ENCODE measurements at places on chromosomes 7 and 10.

DNA sequence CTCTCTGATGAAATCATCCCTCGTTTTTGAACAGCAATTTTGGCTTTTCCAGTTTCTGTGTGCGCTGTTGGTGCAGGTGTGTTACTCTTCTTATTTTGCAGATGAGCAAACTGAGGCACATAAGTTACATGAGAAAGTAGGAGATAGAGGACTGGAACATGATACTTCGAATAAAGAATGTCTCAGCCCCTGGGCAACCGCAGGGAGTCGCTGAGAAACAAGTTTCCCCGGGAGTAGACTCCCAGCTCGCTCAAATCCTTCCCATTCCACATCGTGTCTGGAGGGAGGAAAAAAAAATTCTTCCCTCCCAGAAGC lies 18.0 kb downstream of the MXI1 start:
- no peak for DNase-seq

DNA sequence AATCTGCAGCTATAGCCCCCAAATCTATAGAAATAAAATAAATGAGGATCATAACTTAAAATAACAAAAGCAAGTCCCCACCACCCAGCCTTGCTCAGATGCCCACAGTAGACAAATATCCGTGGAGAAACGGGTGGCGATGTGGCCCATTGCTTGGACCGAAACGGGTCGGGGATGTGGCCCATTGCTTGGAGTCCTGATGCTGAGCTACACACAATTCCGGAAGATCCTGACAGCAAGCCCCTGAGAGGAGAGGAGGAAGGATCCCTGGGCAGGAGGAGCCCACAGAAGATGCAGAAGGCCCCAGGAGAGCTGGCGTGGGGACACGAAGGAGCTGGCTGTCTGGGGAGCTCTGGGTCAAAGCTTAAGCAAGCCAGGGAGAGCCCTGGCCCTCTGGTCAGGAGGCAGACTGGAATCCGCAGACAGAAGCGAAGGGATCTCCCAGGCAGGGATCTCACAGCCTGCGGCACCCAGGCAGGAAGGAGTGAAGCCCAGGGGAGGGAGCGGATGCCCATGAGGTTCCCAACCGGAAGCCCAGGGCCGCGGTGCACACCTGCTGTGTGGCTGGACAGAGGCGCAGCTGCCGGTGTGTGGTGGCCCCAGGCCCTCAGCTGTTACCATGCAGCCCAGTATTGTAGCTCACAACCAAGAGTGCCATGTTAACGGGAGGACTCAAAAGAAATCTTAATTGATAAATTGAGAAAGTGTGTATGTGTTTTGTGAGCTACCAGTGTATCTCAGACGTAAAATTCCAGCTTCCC lies 138.8 kb downstream of the ADARB2 start:
- DNase-seq, result no peak

GRCh38 chr7:110801502-110801901 lies 289.4 kb upstream of the LRRN3 start:
- no peak for DNase-seq

- DNase-seq, result no peak
Measured at GRCh38 chr10:103657061-103657591, 163.6 kb downstream of the NEURL1 start.

DNA sequence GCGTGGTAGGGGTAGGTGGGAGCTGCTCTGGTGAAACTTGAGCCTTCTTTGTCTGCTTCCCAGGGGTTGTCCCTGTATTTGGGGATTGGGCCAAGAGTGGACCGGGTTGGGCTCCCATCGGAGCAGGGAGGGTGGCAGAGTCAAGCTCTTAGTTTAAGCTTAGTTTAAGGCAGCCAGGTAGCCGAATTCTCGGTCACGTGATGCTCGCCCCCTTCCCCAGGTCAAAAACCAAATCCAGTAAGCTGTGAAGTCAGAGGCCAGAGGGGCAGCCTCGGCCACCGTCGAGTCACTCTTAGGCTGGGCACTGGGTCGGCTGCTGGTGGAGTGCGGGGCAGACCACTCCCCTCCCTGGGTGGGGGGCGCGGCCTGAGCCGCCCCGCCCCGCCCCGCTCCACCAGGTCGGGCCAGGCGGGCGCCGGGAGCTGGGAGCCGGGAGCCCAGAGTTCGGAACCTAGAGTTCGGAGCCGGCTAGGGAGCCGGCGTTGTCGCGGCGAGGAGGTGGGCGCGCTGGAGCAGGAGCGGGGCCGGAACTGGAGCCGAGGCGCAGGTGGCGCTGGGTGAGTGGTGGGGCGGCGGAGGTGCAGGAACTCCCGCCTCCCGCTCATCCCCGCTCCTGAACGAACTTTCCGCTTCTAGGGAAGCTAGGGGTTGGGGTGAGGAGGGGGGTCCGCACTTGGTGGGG lies 2.8 kb upstream of the LZTS2 start:
- no peak for DNase-seq

- no peak for DNase-seq
Measured at GRCh38 chr10:130739757-130740145, 571.8 kb downstream of the TCERG1L start.

- DNase-seq, result no peak
Measured at GRCh38 chr7:94565247-94565894, 55.8 kb downstream of the CASD1 start.

GRCh38 chr10:129932182-129932581 lies 31.9 kb downstream of the EBF3 start:
- DNase-seq, result no peak

DNA sequence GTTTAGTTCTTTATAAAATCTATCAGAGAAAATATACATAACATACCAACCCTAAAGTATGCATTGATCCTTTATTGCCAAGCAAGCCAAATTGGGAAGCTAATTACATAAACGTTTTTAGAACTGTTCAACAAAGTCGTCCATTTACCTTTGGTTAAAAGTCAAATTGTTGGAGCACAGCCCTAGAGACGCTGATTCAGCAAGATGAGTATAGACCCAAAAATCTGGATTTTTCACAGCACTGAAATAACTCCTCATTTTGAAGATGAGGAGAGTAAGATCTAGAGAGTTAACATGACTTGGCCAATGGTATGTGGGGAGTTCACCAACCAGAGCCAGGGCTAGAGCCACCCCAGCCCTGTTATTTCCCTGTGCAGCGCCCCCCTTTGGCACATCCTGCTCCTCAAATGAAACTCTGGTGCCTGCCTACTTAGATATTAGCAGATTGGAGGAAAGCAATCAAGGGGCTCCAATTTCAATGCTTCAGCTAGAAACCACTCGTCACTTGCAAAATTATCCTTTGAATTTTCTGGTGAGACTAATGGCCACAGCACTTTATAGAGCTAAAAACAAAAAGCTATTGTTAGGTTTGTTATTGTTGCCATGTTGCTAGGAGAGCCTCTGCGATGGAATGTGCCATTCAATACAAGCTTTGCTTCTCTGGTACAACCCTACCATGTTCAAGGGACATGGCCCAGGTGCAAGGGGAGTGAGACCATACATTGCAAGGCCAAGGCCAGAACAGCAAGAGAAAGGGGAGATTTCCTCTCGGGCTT lies 132.6 kb upstream of the ZEB1 start:
- DNase-seq, result no peak

DNA sequence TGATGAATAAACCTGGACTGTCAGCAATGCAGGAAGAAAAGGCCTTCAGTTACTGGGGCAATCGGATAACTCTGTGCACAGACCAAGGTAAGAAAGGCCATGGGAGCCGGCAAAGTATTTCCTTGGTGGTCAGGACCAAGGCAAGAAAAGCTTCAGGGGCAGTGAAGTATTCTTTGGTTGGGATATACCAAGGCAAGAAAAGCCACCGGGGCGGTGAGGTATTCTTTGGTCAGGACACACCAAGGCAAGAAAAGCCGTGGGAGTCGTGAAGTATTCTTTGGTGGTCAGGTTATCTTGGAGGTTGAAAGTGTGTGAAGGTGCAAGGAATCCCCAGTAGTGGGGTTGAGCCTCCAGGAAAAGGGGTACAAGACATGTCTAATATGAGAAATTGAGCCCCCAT lies 295.0 kb upstream of the GALNT17 start:
- no peak for DNase-seq

- DNase-seq, result no peak
Measured at GRCh38 chr7:46725136-46725535, 804.1 kb upstream of the IGFBP3 start.

DNA sequence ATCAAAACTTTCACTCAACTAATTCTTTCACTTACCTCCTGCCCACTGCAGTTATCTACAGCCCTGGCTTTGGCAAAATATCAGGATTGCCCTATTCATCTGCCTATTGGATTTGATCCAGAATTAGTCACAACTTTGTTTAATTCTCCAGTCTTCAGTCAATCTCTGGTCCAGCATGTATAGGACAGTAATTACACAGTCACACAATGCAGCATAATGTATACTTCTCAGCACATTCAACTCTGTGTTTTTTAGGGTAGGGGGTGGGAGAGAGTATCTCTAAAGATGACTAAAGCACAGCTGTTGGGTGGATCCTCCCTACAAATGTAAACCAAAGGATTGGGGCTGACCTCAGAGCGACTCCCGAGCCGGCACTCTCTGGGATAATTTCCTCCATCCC lies 17.7 kb upstream of the NRP1 start:
- DNase-seq, result peak; percentile 70

DNA sequence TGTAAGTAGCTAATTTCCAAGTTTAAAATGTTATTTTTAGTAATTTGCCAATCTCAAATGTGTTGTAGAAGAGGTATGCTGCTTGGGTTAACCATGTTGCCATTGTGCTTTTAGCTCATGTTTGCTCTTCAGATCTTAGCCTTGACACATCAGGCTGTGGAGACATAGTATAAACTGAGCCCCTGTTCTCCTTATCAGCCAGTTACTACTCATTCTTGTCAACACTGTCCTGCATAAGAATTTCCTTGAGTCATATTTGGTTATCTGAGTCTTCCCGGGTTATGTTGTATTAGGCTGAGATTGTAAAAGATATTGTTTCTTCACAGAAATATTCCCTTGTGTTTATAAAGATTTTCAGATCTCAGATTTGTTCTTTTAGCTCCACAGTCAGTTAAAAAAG lies 4.1 kb downstream of the SSBP1 start:
- no peak for DNase-seq

GRCh38 chr7:2202901-2203765 lies 29.6 kb downstream of the MAD1L1 start:
- DNase-seq, result peak; percentile 17

GRCh38 chr10:107163076-107163855 lies 1.2 kb downstream of the SORCS1 start:
- DNase-seq, result no peak

GRCh38 chr10:49594594-49594993 lies 15.5 kb upstream of the SLC18A3 start:
- peak; percentile 51 for DNase-seq

DNA sequence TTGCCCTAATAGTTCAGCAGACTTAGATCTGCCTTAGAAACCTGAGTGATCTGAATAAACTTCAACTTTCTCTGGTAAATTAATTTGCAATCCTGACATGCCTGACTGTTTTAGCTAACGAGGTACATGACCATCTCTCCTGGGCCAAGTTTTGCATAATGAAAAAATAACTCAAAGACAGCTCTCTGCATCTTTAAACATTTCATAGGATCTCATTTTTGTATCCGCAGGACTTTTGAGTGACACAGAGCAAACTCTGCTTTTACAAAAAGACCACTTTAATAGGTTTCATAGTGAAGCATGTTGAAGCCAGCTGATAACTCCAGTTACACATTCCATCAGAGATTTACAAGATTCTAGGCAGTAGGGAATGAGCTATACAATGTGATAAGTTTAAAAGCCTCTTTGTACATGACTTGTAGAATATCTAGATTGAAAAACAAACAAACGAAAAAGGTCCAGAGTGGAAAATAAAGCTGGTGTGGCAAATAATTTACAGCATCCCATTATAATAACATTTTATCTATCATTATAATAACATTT lies 2.1 kb downstream of the PRKG1 start:
- DNase-seq, result no peak

DNA sequence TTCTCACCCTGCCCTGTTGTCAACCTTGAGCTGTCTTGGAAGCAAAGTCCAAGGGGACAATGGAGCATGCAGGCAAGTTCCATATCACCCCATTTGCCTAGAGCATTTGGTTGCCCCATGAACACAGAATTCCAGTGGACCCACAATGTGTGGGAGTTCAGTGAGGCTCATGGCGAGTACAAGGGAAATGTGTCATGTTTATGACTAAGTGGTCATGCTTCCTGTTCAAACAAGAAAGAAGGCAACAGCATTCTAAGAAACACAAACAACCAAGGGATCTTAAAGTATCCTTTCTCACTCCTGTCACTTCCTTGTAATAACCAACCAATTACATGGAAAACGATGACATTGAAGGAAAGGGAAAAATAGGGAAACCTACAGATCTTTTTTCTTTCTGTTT lies 513.0 kb downstream of the INHBA start:
- DNase-seq, result peak; percentile 79

DNA sequence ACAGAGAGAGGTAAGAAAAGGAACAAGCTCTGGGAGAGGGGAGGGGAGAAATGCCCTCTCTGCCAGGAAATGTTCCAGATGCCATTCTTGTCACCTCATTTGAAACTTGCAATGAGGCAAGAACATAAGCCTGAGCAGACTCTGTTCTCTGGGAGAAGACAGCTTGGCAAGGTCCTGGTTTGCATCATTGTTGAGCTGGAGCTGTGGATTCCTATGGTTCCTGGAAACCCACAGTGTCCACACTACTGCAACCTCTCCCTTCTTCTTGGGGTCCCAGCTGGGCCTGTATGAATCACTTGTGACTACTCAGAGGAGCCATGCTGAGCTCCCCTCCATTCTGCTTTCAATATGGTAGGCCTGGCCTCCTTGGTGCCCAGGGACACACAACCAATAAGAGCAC lies 60.8 kb upstream of the HECTD2 start:
- DNase-seq, result peak; percentile 95

DNA sequence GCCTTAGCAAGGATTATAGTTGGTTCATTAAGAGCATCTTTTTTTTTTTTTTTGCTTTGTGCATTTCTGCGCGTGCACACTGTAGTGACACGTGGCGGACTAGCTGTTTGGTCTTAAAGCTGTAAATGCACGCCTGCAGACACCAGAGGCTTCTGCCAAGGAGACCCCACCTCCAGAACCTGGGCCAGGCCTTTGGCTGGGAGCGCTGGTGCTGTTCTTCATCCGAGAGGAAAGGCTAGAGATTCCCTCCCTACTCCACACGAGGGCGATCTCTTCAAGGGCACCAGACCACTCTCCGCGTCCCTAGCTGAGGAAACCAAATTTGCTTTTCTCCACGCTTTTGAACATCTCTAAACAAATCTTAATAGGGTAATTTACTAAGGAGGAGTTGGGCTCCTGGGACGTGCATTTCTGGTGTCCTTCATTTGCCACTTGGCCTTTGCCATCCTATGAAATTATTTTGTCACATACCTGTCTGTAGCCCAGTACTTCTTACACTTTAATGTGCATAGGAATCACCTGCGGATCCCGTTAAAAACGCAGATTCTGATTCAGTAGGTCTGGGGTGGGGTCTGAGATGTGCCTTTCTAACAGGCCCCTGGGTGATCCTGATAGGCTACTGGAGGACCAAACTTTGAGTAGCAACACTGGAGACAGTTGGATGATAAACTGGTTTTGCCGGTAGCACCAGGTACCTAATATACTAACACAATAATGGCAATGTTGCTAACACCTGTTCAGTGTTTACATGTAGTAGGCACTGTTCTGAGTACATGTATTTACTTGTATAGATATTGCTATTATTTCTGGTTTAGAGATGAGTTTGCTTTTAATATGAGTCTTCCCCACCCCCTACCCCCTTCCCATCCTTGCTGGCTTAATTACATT lies 1.3 kb upstream of the SLC26A5 start:
- DNase-seq, result peak; percentile 19

Measured in fibroblast of skin of abdomen (primary cell).